ENCODE measurements at places on chromosomes 3 and 15. TPM values are rescaled to one million over a fixed set of nuclear protein-coding genes. Genes with fewer than 3 reads are reported as not detected.

The ASB14 gene
- polyA plus RNA-seq: not detected

The TM2D3 gene
- polyA plus RNA-seq: 17.1 TPM

The RTP4 gene
- polyA plus RNA-seq: 7.9 TPM

DNA sequence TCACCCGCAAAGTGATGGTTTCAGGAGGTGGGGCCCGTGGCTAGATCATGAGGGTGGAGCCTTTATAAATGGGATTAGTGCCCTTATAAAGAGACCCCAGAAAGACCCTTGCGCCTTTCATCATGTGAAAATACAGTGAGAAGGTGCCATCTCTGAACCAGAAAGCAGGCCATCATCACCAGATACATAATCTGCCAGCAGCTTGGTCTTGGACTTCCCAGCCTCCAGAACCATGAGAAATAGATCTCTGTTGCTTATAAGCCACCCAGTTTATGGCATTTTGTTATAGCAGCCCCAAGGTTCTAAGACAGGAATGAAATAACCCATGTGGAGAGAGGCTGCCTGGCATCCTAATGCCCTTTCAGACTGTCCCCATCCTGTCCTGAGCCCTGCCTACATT, 127.8 kb upstream of the SMAD3 start:
- peak; percentile 3 for DNase-seq

DNA sequence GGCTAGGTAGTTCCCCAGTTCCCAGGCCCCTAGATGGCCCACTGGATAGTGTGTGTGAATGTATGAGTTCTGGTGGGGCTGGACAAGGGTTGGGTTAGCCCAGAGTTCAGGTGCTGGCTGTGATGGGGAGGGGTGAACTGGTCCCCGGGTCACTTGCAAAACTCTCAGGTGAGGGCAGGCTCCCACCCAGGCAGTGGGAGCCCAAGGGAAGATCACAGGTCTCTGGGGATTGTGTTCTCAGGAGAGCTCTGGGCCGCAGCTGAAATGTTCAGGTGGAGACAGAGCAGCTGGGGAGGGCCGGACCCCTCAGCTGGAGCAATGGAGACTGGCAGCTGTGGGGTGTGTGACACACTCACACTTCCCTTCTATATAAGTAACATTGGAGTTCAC, 12.8 kb upstream of the FAM98B start:
- DNase-seq: no peak

DNA sequence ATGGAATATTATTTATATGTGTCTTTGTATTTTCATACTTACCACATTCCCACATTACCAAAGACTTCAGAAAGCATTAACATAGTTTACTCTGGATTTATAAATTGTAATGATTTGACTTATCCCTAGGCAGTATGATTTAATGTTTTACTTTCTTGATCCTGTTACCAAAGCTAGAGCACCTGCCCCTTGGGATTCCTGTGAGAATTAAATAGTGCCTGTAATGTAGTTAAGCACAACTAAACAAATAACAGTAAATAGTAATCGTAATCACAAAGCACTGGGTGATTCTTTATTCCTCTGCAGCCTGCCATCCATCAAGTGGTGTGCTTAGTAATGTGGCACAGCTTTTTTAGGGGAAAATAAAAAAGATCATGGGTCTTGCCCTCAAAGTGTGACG, 39.1 kb downstream of the ATP2C1 start:
- no peak for DNase-seq

DNA sequence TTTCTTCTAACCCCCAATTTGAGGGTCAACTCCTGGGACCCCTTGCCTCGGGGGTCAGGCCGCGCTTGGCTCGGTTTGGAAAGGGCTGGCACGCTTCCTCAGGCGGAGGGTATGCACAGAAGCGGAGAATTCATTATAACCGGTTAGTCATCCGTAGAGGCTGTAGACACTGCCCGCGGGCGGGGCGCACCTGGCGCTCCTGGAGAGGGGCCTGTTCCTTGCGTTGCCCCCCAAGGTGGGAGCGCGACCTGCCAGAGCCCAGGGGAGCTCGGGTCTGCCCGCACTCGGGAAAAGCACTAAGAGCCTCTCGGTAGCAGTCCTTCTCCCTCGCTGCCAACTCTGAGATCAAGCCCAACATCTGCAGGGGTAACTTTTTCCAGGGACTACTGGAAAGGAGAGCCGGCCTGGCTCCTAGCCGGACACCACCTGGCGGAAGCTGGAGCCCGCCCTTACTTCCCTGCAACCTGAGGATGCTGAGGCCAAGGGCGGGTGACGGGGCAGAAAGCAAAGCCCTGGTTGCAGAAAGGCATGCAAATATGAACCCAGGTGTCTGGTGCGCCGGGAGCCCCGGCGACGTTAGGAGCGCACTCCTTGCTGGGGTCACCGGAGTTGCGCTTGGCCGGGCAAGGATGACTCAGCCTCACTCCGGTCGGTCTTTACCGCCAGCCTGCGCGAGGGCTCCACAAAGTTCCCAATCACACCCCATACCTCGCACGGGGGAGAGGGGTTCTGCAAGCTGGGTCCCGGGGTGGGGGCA, 1.5 kb upstream of the CACNA2D3 start:
- peak; percentile 70 for DNase-seq

DNA sequence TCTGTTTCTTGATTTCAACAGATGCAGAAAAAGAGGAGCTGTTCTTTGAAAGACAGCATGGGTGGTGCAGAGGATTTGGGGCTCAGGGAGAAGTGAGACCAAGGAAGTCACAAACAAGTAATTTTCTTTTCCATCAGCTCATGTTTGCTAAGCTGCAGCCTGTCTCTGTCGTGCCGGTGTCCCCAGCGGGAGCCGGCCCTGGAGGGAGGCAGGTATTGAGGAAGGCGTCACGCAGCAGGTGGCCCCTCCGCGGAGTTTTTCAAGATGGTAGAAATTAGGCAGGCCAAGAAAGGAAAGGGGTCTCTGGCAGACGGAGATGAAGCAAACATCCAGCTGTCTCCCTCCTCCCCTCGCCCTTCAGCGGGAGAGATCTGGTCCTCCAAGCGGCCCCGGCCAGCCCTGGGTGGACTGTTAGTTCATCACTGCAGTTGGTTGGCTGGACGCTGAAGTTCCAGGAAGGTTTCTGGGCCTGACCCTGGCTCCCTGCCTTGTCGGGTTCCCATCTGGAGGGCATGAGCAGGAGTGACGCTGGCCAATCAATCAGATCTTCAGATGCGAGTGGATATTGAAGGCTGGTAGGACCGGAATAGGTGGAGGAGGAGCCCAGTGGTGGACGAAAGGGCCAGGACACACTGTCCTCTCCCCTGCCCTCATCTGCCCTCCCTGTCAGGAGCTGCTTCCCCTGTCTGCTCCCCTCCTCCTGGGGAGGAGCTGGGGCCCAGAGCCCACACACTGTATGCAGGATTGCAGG, 27.7 kb upstream of the MUC4 start:
- DNase-seq: no peak

- no peak for DNase-seq
Observed at GRCh38 chr3:183385698-183386613, 42.5 kb downstream of the MCF2L2 start.

DNA sequence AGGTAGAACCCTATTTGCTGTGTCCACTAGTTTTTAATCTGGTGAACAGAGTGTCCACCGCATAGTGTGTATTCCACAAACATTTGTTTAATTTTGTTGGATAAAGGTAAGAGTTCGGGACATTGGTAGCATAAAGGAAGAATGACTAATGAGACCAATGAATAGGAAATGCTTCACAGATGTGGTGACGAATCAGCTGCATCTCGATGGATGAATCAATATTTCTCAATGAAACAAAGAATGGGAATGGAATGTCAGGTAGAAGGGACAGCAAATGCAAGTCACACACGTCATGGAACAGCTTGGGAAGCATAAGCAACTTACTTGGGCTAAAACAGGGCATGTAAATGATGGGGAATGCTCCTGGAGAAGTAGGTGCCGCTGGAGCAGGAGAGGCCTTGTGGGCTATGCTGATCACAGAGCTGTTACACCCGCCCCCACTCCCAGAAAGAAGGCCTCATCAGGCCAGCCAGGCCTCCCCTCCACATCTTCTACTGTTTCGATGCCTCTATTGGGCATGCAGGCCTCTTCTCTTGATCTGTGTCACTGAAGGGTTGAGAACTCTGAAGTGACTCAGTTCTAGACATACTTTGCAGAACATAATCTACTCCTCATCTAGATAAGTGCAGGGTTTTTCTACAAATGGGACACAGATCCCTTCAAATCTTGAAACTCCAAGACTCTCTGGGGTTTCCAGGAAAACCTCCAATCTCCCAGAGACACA, 120.0 kb upstream of the GADL1 start:
- no peak for DNase-seq

- no peak for DNase-seq
Observed at GRCh38 chr3:28122227-28122626, 119.2 kb upstream of the CMC1 start.

DNA sequence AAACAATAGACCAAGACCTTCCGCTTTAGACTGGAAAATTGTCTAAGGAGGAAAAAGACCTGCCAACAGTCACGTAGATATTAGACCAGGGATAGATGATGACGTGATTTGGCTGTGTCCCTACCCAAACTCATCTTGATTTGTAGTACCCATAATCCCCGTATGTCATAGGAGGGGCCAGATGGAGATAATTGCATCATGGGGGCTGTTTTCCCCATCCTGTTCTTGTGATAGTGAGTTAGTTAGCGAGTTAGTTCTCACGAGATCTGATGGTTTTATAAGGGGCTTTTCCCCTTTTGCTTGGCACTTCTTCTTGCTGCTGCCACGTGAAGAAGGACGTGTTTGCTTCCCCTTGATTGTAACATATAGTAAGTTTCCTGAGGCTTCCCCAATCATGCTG, 31.7 kb upstream of the SUCLG2 start:
- DNase-seq: no peak

- no peak for DNase-seq
Observed at GRCh38 chr3:16264174-16264707, 502 bp downstream of the DPH3 start.

DNA sequence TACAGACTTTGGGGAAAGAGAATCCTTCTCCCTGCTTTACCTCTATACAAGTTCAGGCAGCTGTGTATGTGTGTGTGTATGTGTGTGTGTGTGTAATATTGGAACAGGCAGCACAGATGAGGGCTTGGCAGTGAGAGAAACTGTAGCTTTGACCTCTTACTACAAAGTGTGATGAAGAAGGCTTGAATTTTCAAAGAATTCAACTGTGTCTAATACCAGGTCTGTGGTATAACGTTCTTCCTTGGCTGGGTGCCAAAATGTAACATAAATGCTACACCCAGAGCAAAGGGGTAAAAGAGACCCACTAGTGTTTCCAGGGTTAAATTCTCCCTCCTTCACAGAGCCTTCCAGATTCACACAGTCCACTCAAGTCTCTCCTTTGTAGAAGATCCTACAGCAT, 51.1 kb downstream of the CHST2 start:
- no peak for DNase-seq

- DNase-seq: peak; percentile 97
Observed at GRCh38 chr15:39580485-39581241, at the start of gene THBS1. Gene THBS1 (plus strand): TSS chr15:39581079. CDS start chr15:39581858, 779 bp downstream.

DNA sequence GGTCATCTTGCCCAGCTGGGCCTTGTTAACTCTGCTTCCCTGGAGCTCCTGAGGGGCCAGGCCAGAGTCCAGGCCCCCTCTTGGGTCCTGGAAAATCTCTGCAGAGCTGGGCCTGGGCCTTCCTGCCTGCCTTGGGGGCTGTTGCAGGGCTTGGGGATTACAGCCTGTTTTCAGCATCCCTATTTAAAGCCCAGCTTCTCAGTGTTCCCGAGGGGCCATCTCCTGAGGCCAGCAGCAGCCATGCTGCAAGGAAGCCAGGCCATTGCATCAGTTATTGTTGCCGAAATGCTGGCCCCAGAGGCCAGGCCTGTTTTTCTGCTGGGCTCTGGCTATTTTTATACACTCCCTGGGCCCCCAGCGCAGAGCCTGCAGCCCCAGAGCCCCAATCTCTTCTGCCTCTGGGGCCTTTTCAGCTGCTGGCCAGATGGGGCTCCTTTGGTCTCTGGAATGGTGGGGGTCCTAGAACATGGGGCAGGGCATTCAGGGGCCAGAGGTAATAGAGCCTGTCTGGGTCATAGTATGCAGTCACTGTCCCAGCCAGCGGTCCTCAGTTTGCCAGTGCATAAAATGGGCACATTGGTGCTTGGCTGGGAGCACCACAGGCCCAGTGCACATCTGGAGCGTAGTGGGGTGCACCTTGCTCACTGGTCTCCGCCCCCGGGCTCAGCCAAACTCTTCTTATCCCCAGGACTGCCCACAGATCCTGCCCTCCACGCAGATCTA, 28.5 kb downstream of the PLXNA1 start:
- DNase-seq: no peak

- DNase-seq: peak; percentile 85
Observed at GRCh38 chr3:49006408-49007067, 653 bp upstream of the WDR6 start.

DNA sequence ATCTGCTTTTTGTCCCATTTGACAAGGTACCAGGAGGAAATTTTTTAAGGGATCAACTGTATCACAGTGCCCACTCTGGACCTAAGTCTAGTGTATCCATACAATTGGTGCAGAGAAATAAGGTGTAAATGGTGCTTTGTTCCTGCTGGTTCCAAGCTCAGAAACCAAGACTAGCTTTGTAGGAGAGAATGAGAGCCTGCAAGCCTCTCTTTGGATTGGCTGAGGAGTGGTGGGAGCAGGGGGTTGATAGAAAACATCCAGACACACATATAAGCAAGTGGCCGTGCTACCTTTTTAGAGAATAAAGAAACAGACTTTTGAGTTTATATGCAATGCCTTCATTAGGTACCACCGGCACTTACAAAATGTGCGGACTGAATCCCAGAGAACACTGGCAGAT, 45.8 kb downstream of the ARPP21 start:
- DNase-seq: no peak

GRCh38 chr3:40877631-40878463, 321.5 kb upstream of the CTNNB1 start:
- DNase-seq: peak; percentile 82
